ENCODE measurements at places on chromosomes 6 and 20.

DNA sequence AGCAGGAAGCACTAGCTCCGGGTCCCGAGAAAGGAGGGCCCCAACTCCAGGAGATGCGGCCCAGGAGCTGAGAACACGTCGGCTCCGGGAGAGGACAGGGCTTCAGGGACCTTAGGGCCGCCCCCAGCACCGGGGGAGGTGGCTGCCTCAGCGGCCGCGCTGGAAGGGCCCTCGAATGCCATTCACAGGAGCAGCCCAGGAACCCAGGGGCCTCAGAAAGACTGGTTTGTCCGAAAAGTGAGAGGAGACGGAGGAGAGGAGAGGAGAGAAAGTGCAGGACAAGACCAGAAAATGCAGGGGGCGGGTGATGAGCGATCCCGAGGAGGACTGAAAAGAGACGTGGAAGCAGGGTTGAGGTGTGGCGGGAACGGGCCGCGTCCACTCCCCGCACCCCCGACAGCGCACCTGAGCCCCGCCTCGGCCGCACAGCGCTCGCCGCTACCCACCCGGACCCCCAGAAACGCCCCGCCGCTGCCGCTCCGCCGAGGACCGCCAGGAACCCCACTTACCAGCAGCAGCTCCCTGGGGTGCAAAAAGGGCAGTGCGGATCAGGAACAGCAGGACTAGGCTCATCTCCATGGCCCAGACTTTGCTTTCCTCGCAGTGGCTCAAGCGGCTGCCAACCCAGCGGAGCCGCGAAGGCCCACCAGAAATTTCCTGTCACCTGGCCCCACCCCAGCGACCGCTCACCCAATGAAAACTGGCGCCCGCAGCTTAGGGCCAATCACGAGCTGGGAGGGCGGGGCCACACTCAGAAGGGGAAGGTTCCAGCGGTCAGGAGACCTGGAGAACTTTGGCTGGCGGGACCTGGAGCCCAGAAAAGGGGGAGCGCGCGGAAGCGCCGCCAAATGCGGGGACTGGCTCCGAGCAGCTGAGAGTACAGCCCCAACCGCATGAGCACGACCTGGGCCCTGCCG is 25.4 kb downstream of the HLA-F start:
- peak overlapping the region; percentile 99 for H3K4me3 ChIP-seq
- DNase-seq: peak; percentile 82
- H3K27me3 ChIP-seq: no peaks in the 10 kb centered on the region
- H3K4me1 ChIP-seq: peaks cover 36% of the 10 kb centered on the region
- H3K36me3 ChIP-seq: peaks cover 6% of the 10 kb centered on the region

GRCh38 chr6:133682506-133683307 is 206.2 kb upstream of the TCF21 start:
- H3K4me1 ChIP-seq: no peaks in the 10 kb centered on the region
- no peak overlapping the region for H3K27ac ChIP-seq
- H3K27me3 ChIP-seq: no peaks in the 10 kb centered on the region
- H3K4me3 ChIP-seq: no peak overlapping the region
- H3K36me3 ChIP-seq: no peaks in the 10 kb centered on the region

GRCh38 chr20:37781626-37782025 is 87.8 kb downstream of the CTNNBL1 start:
- no peak for DNase-seq
- H3K4me1 ChIP-seq: peaks cover 6% of the 10 kb centered on the region
- H3K4me3 ChIP-seq: no peak overlapping the region
- no peak overlapping the region for H3K27ac ChIP-seq
- no peaks in the 10 kb centered on the region for H3K27me3 ChIP-seq

DNA sequence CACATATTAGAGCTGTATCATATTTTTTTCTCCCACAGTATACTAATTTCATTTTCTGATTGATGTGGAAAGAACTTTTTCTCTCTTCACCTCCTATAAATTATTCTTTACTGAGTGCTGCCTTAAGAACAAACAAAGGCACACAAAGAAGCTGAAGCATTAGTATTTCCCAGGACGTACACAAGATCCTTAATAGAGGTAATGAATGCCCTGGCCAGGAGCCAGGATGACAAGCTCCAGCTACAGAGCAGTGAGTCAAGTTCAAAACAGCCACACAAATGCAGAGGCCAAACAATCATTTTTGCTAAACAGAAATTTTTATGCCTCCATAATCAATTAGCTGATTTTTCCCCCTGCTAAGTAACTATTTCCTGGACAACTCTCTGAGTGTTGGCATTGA is 639.6 kb downstream of the EPHA7 start:
- no peak overlapping the region for H3K27ac ChIP-seq
- no peak for DNase-seq
- H3K4me1 ChIP-seq: no peaks in the 10 kb centered on the region

GRCh38 chr20:50389438-50389807 is 120.8 kb upstream of the PTPN1 start:
- H3K4me3 ChIP-seq: no peak overlapping the region
- DNase-seq: no peak
- H3K4me1 ChIP-seq: peaks cover 45% of the 10 kb centered on the region
- H3K27ac ChIP-seq: no peak overlapping the region
- no peaks in the 10 kb centered on the region for H3K27me3 ChIP-seq

DNA sequence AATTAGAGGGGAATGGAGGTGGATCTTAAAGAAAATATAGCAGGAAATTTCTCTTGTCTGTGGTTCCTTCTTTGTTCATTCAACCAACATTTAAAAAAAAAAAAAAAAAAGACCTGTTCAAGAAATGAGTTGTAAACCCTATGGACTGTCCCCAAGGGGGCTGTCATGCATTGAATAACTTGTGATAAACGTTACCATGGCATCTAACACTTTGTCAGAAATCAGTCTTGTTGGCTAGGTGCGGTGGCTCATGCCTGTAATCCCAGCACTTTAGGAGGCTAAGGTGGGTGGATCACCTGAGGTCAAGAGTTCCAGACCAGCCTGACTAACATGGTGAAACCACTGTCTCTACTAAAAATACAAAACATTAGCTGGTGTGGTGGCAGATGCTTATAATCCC is 381.7 kb downstream of the BCKDHB start:
- DNase-seq: no peak
- H3K4me1 ChIP-seq: no peaks in the 10 kb centered on the region
- no peak overlapping the region for H3K27ac ChIP-seq

DNA sequence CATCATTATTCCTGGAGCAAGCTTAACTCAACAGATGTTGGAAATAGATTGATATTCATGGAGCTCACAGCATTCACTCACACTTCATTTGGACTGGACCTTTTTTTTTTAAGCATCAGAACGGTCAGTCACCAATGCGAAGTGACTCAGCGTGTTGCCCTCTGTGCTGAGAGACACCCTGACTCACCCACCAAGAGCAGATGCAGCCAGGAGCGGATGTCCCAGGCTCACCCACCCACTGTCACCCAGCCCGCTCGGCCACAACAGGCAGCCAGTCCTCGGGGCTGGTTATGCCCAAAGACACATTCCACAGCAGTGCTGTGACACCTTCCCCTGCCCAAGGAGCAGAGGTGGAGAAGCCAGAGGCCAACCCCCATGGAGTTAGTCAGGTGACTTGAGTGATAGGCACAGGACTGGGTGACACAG is 15.7 kb downstream of the RNASET2 start:
- H3K36me3 ChIP-seq: peaks cover 62% of the 10 kb centered on the region
- H3K4me1 ChIP-seq: peaks cover 31% of the 10 kb centered on the region
- H3K27me3 ChIP-seq: no peaks in the 10 kb centered on the region
- no peak overlapping the region for H3K27ac ChIP-seq
- no peak for DNase-seq

DNA sequence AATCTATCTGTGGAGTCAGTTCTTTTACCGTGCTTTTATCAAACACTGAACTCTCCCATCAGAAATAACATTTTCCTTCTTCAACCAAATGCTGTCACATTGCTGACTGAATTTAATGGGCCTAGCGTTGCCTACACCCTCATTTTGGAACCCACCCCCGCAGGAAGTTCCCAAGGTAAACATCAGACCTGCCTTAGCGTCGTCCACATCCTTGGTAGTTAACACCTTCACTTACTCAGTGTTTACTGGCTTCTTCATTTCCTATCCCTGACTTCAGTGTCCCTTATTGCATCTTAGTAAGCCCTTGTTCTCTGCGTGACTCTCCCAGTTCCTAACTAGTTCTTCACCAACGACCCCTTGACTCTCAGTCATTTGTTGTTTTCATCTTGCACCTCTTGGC is 491.4 kb upstream of the SOX4 start:
- peaks cover 10% of the 10 kb centered on the region for H3K4me1 ChIP-seq
- no peak for DNase-seq
- no peaks in the 10 kb centered on the region for H3K27me3 ChIP-seq
- H3K27ac ChIP-seq: no peak overlapping the region
- H3K36me3 ChIP-seq: no peaks in the 10 kb centered on the region
- H3K4me3 ChIP-seq: no peak overlapping the region

- DNase-seq: no peak
- peaks cover 12% of the 10 kb centered on the region for H3K27me3 ChIP-seq
- no peaks in the 10 kb centered on the region for H3K36me3 ChIP-seq
- no peak overlapping the region for H3K27ac ChIP-seq
Measured at GRCh38 chr6:110853754-110854477, 20.7 kb upstream of the AMD1 start.

DNA sequence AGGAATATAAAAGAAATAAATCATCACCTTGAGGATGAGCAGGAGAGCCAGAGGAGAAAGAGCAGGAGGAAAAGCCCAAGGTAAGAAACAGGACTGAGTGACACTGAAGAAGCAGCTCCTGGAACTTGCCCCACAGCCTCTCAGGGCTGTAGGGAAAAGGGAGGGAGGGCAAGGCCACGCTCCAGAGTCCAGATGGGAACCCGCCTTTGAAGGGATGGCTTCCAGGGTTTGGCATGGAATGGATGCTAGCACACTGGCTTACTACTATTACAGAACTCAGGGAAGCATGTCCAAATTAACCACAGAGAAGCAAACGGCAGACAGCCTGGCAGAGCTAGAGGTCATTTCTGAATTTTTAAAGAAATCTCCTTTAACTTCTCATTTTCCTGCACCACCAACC is 26.8 kb downstream of the RALGAPA2 start:
- no peaks in the 10 kb centered on the region for H3K36me3 ChIP-seq
- no peak overlapping the region for H3K4me3 ChIP-seq
- H3K27ac ChIP-seq: no peak overlapping the region
- no peaks in the 10 kb centered on the region for H3K27me3 ChIP-seq
- DNase-seq: no peak

DNA sequence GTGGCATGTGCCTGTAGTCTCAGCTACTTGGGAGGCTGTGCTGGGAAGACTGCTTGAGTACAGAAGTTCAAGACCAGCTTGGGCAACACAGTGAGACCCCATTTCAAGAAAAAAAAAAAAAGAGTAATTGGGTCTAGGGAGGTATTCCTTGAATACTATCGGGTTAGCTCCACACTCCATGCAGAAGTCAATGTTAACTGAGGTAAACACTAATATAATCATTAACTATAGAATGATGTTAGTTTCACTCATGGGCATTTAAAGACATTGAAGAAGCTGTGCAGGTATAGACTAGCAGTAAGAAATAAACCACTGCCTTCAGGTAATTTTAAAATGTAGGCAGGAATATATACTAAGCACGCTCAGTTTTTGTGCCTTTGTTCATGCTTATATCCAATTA is 32.6 kb downstream of the MDN1 start:
- H3K36me3 ChIP-seq: peaks cover 48% of the 10 kb centered on the region
- no peak for DNase-seq
- H3K27me3 ChIP-seq: no peaks in the 10 kb centered on the region
- no peak overlapping the region for H3K27ac ChIP-seq

- no peak overlapping the region for H3K4me3 ChIP-seq
- no peaks in the 10 kb centered on the region for H3K36me3 ChIP-seq
Measured at GRCh38 chr20:17822039-17822438, 122.3 kb downstream of the BANF2 start.

- H3K27me3 ChIP-seq: no peaks in the 10 kb centered on the region
- H3K36me3 ChIP-seq: peaks cover 31% of the 10 kb centered on the region
- H3K4me1 ChIP-seq: no peaks in the 10 kb centered on the region
- DNase-seq: no peak
Measured at GRCh38 chr20:8005033-8005432, 14.5 kb downstream of the TMX4 start.

- H3K4me3 ChIP-seq: no peak overlapping the region
- peaks cover 34% of the 10 kb centered on the region for H3K4me1 ChIP-seq
- no peak for DNase-seq
Measured at GRCh38 chr6:37862992-37863391, 43.5 kb downstream of the ZFAND3 start.

- H3K4me1 ChIP-seq: peaks cover 20% of the 10 kb centered on the region
- H3K4me3 ChIP-seq: no peak overlapping the region
- H3K27ac ChIP-seq: no peak overlapping the region
- peaks cover 2% of the 10 kb centered on the region for H3K27me3 ChIP-seq
- DNase-seq: no peak
Measured at GRCh38 chr20:38751360-38751976, 3.2 kb downstream of the ACTR5 start.

DNA sequence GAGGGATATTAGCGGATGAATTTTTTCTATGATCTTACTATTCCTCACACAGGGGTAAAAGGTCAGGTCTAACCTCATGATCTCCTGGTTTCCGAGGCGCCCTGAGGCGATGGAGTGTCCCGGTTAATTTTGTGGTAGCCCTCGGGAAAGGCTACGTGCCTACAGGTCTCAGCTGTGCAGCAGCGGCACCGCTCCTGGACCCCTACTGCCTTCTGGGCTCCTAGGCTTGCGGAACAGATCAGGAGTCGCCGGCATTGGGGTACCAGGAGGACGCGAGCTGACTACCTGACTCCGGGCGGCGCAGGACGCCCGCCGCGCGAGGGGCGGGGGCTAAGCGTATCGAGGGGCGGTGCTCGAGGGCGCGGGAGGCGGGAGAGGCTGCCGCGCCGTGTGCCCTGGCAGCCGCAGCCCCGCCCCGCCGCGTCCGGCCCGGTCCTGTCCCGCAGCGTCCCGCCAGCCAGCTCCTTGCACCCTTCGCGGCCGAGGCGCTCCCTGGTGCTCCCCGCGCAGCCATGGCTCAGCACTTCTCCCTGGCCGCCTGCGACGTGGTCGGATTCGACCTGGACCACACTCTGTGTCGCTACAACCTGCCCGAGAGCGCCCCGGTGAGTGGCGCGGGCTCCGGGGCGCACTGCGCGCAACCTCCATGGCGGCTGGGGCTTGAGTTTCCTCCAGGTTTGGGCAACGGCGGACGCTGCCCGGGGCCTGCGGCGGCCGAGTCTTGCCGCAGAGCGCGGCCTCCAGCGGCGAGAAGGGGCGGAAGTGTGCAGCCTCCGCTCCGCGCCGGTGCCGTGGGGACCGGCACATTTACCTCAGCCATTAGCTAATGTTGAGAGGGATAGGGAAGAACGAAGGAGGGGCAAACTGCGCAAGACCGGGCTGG is at the start of gene NT5DC1:
NT5DC1 (plus strand) TSS at position 435 of the 883 bp plus-strand sequence; CDS start at position 513, 78 bp downstream.
- DNase-seq: peak; percentile 88
- H3K4me1 ChIP-seq: peaks cover 54% of the 10 kb centered on the region
- peak within 1 kb of the TSS; percentile 95 for H3K4me3 ChIP-seq
- H3K27me3 ChIP-seq: no peaks in the 10 kb centered on the region
- peak within 1 kb of the TSS; percentile 94 for H3K27ac ChIP-seq
- H3K36me3 ChIP-seq: peaks cover 18% of the 10 kb centered on the region
